Naive thymus-derived CD4-positive, alpha-beta T cell (primary cell): ENCODE measurements at places on chromosomes 7 and 10. TPM values are rescaled to one million over a fixed set of nuclear protein-coding genes. Genes with fewer than 3 reads are reported as not detected.

GRCh38 chr10:52558090-52558489 lies 214.5 kb downstream of the MBL2 start:
- H3K27me3 ChIP-seq = no peaks in the 10 kb centered on the region
- H3K36me3 ChIP-seq = no peaks in the 10 kb centered on the region
- no peak overlapping the region for H3K27ac ChIP-seq
- no peak for DNase-seq
- H3K4me3 ChIP-seq = no peak overlapping the region

GRCh38 chr7:139960157-139960556 lies 102.6 kb downstream of the PARP12 start:
- H3K4me1 ChIP-seq = no peaks in the 10 kb centered on the region
- H3K27ac ChIP-seq = no peak overlapping the region
- no peaks in the 10 kb centered on the region for H3K36me3 ChIP-seq
- H3K27me3 ChIP-seq = no peaks in the 10 kb centered on the region
- H3K4me3 ChIP-seq = no peak overlapping the region

DNA sequence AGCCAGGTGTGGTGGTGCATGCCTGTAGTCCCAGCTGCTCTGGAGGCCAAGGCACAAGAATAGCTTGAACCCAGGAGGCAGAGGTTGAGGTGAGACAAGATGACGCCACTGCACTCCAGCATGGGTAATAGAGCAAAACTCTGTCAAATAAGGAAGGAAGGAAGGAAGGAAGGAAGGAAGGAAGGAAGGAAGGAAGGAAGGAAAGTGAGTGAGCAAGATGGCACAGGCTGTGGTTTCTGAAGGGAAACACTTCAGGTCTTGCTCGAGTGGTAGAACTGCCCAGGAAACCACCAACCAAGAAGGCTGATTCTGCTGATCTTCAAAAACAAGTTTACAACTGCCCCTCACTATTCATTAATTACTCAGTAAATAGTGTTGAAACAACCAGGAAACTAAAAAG lies 45.2 kb downstream of the EZH2 start:
- no peak overlapping the region for H3K27ac ChIP-seq
- H3K36me3 ChIP-seq = no peaks in the 10 kb centered on the region
- no peak overlapping the region for H3K4me3 ChIP-seq
- no peaks in the 10 kb centered on the region for H3K4me1 ChIP-seq
- no peak for DNase-seq
- H3K27me3 ChIP-seq = no peaks in the 10 kb centered on the region

GRCh38 chr10:127903789-127904188 lies 3.1 kb upstream of the PTPRE start:
- H3K27me3 ChIP-seq = no peaks in the 10 kb centered on the region
- DNase-seq = no peak

DNA sequence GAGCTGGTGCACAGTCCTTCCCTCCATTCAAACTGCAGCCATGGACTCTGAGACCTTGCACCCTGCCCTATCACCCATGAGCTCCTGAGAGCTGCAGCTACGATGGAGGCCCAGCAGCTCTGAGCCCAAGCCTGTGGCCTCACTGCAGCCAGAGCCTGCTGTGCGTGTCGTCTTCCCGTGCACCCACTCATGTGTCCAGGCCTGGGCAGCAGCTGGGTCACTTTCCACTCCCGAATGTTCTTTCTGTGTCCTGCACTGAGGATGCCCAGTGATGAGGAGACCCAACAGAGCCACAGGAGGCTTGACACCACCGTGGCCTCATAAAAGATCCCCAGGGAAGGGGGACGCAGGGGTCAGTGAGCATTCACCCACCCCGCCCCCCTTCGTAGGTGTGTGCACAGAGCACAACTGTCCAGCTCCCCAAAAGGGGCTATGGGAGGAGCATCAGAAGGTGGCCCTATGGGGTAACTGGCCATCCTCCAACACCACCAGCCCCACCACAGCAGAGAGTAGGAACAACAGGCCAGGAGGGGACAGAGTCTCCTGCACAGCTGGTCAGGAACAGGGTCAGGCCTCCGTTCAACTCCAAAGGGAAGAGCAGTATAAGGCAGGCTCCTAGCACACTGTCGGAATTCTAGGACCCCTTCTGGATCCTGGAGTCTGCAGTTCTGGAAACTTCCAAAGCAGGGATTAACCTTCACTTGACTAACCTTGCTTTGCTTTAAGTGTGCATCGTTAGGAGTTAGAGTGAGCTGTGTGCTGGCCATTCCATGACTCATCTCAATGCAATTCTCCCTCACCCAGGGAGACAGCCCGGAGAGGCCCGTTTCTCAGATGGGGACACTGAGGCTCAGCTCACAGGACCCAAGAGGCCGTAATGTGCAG lies 52.6 kb downstream of the RASGEF1A start:
- H3K4me3 ChIP-seq = no peak overlapping the region
- no peak overlapping the region for H3K27ac ChIP-seq
- no peaks in the 10 kb centered on the region for H3K36me3 ChIP-seq
- DNase-seq = no peak
- no peaks in the 10 kb centered on the region for H3K4me1 ChIP-seq

- no peaks in the 10 kb centered on the region for H3K27me3 ChIP-seq
- H3K36me3 ChIP-seq = no peaks in the 10 kb centered on the region
- no peak overlapping the region for H3K27ac ChIP-seq
- no peak overlapping the region for H3K4me3 ChIP-seq
- no peaks in the 10 kb centered on the region for H3K4me1 ChIP-seq
Measured at GRCh38 chr10:116878123-116878522, 28.8 kb downstream of the ENO4 start.

DNA sequence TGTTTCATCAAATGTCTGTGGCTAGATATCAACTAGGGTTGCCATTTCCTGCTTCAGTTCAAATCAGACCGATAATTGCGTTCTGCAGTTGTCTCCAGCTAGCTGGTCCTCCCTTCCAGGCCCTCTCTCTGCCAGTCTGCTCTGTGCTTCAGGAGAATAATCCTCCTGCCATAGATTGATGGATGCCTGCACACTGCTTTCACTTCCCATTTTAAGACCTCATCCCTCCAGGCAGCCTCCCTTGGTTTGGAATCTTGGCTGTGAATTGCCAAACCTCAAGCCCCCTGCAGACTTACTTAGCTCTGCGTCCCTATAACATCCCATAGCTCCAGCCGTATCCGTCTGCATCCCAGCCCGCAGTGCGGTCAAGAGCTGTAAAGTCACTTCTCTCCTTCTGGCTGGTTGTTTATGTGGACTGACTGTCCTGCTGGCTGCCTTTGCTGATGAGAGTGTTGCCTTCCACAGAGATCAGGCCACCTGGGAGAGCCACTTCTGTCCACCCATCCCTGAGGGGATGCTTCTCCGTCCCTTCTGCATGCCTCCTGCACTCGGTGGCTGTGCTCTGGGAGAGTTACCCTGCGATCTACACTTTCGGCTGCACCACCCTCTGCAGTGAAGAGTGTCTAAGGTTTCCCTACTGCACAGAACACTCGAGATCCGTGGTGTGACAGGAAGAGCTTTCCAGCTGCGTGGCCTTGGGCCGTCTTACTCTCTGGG lies 22.4 kb upstream of the KLF6 start:
- no peaks in the 10 kb centered on the region for H3K36me3 ChIP-seq
- H3K4me3 ChIP-seq = peak overlapping the region; percentile 17
- peaks cover 97% of the 10 kb centered on the region for H3K4me1 ChIP-seq
- no peaks in the 10 kb centered on the region for H3K27me3 ChIP-seq
- no peak for DNase-seq

- no peaks in the 10 kb centered on the region for H3K4me1 ChIP-seq
- no peaks in the 10 kb centered on the region for H3K36me3 ChIP-seq
- H3K27me3 ChIP-seq = no peaks in the 10 kb centered on the region
- H3K4me3 ChIP-seq = no peak overlapping the region
Measured at GRCh38 chr10:99443500-99443899, 13.1 kb upstream of the GOT1 start.

DNA sequence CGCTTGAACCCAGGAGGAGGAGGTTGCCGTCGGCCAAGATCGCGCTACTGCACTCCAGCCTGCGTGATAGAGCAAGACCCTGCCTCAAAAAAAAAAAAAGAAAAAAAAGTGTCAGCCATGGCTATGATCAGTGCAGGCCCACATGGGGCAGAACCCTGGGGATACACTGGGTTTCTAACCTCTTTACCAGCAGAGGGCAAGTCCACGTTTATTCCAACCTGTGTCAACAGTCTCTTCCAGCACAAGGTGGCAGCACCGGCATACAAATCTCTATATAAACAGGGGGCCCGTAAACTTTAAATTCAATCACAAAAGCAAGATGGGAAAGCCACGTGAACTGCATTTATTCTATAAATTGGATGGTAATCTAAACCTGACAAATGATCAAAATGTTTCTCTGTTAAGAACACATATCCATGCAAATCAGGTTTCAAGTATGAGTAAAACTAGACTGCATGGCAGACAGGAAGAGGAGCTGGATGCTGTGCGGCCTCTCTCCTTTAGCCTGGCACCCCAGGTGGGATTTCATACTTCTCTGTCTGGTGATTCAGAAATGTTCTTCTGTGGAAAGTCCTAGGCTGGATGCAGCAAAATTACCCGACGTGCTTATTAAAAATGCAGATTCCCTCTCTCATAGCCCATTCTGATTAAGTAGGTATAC lies 60.0 kb upstream of the STEAP1B start:
- H3K4me3 ChIP-seq = no peak overlapping the region
- H3K36me3 ChIP-seq = no peaks in the 10 kb centered on the region
- peak; percentile 64 for DNase-seq
- H3K4me1 ChIP-seq = peaks cover 22% of the 10 kb centered on the region
- no peaks in the 10 kb centered on the region for H3K27me3 ChIP-seq
- no peak overlapping the region for H3K27ac ChIP-seq

DNA sequence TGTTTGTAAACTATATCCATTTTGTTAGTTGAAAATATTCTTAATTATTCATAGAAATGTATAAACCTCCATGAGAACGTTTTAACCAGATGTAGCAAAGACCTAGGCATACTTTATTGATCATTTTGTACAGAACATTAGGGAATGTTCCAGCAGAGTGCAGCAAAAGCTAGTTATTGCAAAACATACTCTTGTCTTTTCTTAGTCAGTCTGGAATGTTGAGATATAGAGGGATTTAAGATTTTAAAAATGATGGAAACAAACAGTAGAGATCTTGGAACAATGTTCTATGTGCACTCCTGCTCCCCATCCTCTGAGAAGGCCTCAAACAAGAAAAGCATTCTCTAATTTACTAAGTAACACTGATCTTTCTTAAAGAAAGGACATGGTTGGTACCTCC lies 292.1 kb downstream of the BBS9 start:
- H3K4me1 ChIP-seq = no peaks in the 10 kb centered on the region
- DNase-seq = no peak
- no peaks in the 10 kb centered on the region for H3K36me3 ChIP-seq
- no peak overlapping the region for H3K4me3 ChIP-seq
- no peaks in the 10 kb centered on the region for H3K27me3 ChIP-seq
- no peak overlapping the region for H3K27ac ChIP-seq

DNA sequence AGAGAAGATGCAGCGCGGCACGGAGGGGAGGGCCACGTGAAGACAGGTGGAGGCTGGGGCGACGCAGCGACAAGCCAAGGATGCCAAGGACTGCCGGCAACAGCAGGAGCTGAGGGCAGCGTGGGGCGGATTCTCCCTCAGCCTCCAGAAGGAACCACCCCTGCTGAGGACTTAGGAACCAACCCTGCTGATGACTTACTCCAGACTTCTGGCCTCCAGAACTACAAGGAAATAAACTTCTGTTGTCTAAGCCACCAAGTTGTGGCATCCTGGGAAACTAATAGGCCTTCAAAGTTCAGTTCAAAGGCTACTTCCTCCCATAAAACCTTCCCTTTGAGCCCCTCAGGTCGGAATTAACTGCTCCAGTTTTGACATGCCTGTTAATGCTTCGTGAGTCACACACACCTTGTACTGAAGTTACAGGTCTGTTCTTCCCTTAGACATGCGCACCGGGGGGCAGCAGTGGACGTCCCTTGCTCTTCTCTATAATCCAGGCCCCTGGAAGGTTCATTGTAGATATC lies 88.4 kb upstream of the RHEB start:
- DNase-seq = no peak
- no peaks in the 10 kb centered on the region for H3K27me3 ChIP-seq
- H3K36me3 ChIP-seq = peaks cover 13% of the 10 kb centered on the region
- no peak overlapping the region for H3K4me3 ChIP-seq
- H3K4me1 ChIP-seq = no peaks in the 10 kb centered on the region

GRCh38 chr7:107224374-107225223 lies 55.8 kb downstream of the HBP1 start:
- DNase-seq = no peak
- H3K4me1 ChIP-seq = no peaks in the 10 kb centered on the region
- H3K27ac ChIP-seq = no peak overlapping the region

DNA sequence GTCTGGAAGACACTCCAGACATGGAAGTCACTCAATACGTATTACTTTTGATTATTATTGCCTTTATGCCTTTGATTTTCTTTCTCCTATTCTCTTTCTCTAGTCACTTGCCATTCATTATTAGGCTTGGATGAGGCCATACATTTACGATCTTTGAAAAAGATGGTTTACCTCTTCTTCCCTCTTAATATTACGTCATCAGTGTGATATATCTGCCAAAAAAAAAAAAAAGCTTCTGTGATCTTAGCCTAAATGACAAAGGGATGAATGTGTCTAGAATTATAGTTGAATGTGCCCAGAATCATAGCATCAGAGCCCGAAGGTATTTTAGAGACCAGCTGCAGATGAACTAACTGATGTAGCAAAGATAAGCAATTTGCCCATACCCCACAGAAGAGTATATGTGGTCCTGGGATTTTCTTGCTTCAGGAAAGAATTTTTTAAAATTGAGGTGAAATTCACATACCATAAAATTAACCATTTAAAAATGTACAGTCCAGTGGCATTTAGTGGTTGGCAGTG lies 73.9 kb downstream of the HHEX start:
- no peaks in the 10 kb centered on the region for H3K27me3 ChIP-seq
- no peaks in the 10 kb centered on the region for H3K36me3 ChIP-seq
- no peaks in the 10 kb centered on the region for H3K4me1 ChIP-seq
- H3K27ac ChIP-seq = no peak overlapping the region

GRCh38 chr7:130037703-130038102 lies 13.5 kb downstream of the ZC3HC1 start:
- no peak overlapping the region for H3K4me3 ChIP-seq
- H3K27ac ChIP-seq = no peak overlapping the region
- no peaks in the 10 kb centered on the region for H3K36me3 ChIP-seq

DNA sequence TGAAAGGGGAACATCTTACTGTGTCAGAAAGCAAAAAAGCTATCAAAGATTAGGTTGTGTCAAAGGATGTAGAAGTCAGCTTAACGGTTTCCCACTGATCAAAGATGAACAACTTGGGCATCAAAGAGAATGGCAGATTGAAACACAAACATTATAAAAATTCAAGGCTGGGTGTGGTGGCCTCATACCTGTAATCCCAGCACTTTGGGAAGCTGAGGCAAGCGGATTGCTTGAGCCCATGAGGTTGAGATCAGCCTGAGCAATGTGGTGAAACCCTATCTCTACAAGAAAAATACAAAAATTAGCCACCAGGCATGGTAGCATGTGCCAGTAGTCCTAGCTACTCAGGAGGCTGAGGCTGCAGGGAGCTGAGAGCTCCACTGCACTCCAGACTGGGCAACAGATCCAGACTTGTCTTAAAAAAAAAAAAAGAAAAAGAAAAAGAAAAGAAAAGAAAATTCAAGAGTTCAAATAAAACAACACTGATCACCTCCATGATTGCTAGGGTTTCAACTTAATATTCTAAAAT lies 34.5 kb downstream of the RTKN2 start:
- DNase-seq = no peak
- H3K36me3 ChIP-seq = no peaks in the 10 kb centered on the region
- no peak overlapping the region for H3K4me3 ChIP-seq
- H3K27ac ChIP-seq = no peak overlapping the region
- no peaks in the 10 kb centered on the region for H3K4me1 ChIP-seq

Gene CTBP2
- polyA plus RNA-seq = 0.13 TPM

Gene TUBAL3
- polyA plus RNA-seq = not detected

Gene RAB19
- 3.0 TPM for polyA plus RNA-seq

Gene ITGA8
- not detected for polyA plus RNA-seq

Gene GHITM
- polyA plus RNA-seq = 312 TPM

Gene C10orf53
- polyA plus RNA-seq = not detected

Gene ANXA8L1
- not detected for polyA plus RNA-seq

Gene MINDY4
- polyA plus RNA-seq = 0.41 TPM

Gene MGAM2
- polyA plus RNA-seq = not detected

Gene CDHR1
- polyA plus RNA-seq = 0.16 TPM

Gene ELFN1
- not detected for polyA plus RNA-seq

Gene GLCCI1
- 6.9 TPM for polyA plus RNA-seq
